CD4-positive, alpha-beta T cell treated with Interleukin-4 for 4 hours (primary cell): ENCODE measurements at places on chromosomes 13 and 19.

DNA sequence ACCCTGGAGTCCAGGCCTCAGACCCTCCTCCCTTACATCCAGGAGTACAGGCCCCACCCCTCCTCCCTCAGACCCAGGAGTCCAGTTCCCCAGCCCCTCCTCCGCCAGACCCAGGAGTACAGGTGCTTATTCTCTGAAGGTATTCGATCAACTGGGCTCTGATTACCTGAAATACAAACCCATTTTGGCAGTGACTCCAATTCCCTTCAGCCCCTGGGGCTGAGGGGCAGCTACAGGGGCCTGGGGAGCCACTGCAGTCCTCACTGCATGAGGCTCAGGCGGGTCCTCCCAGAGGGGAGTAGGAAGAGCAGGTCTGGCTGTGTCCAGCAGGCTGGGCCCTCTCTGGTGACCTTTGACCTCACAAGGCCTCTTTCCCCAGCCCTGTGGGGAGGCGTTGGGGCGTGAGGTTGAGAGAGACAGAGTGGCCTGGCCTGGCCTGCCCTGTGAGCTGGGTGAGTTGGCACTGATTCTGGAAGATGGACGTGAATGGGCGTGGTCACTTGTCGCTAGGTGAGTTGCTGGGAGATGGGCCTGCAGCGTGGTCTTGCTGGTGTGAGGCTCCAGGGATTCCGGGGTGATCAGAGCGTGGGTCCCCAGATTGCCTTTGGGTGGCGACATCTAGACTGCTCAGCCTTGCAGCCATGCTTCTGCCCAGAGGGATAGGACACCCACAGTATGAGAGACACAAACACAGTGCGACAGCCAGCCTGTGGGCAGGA is 3.1 kb downstream of the BCAT2 start:
- DNase-seq, result no peak

- no peak for DNase-seq
Measured at GRCh38 chr13:91318886-91319285, 28.6 kb upstream of the MIR17HG start.

GRCh38 chr19:4498694-4499093 is 19.6 kb downstream of the PLIN4 start:
- no peak for DNase-seq

GRCh38 chr13:38328699-38329098 is 21.0 kb upstream of the UFM1 start:
- DNase-seq, result no peak

DNA sequence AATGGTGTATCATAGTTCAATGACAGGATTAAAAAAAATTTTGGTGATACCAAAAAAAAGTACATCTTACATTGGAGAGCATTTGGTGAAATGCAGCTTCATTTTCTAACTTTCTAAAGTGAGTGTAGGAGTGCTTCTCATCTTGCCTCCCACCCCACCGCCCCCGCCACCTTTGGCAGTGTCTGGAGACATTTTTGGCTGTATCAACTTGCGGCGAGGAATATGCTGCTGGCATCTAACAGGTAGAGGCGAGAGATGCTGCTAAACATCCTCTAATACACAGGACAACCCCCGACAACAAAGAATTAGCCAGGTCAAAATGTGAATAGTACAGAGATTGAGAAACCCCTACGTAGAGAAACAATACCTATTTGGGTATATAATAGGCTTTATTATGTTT is 1.7 kb downstream of the DLEU7 start:
- DNase-seq, result no peak
